ENCODE measurements at places on chromosomes 1 and 21.

DNA sequence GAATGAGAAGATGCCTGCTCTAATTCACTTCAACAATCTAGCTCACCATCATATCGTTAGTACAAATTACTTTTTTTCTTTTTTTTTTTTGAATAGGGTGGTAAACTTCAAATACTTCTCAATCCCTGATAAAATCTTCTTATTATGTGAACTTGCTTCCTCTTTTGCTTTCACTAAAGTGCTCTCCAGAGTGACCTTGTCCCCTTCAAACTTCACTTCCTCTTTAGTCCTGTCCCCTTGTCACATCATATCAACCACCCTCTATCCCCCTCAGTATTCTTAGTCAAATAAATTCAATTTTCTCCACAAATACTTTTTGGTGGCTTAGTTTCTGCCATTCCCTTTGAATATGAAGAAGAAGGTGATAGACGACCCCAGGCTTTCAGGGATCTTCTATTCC is 124.9 kb upstream of the PLXNA2 start:
- no peak for DNase-seq

DNA sequence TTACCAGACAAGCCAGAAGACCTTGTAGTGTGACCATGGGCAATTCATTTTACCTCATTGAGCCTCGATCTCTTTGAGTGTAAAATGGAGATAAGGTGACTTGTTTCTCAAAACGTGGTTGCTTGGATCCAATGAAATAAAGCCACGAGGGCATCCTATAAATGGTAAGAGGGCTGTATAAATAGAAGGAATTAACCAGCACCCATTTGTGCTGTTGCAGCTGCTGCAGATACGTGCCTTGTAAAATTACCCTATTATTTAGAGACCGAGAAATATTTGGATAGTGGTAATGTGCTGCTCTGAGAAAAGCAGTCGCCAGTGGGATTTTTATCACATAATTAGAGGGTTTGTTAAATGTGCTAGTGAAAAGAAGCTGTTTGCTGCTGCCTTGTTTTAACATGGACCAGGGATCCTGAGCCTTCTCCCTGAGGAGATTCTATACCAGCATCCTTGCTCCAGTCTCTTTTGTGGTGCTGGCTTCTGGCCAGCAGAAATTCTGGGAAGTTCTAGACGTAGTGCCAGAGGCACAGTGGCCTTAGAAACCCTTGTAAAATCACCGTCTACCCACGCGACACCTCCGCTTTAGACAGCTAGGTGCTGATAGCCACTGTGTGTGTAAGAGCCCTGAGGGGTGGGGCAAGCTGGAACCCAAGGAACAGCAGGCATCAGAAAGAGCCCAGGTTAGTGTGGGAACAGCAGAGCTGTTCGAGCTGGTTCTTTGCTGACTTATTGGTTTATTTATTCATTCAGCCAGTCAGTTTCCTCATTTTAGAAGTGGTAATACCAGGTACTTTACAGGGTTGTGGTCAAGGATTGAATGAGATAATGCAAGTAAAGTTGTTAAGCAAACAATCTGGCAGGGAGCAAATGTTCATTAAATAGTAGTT is 137.5 kb downstream of the NOS1AP start:
- DNase-seq: no peak

DNA sequence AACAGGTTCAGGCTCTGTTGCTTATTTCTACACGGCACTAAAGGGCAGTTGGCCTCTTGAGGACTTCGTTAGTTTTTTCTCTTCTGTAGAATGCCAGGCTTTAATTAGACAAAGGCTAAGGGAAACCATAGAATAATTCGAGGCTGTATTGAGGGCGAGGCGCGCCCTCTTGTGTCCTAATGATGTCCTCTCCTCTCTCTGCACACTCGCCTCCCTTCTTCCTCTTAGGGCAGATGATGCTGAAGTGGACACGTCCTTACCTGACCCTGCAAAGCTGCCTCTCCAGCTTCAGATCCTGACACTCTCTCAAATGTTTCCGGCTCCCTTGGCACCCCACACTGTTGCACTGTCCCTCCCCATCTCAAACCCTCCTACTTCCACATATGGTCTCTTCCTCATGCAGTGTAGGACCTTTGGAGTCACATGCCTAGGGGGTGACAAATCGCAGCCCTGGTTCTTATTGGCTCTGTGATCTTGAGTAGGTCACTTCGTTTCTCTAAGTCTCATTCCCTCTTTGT is 1.9 kb upstream of the ZSCAN20 start:
- DNase-seq: no peak

DNA sequence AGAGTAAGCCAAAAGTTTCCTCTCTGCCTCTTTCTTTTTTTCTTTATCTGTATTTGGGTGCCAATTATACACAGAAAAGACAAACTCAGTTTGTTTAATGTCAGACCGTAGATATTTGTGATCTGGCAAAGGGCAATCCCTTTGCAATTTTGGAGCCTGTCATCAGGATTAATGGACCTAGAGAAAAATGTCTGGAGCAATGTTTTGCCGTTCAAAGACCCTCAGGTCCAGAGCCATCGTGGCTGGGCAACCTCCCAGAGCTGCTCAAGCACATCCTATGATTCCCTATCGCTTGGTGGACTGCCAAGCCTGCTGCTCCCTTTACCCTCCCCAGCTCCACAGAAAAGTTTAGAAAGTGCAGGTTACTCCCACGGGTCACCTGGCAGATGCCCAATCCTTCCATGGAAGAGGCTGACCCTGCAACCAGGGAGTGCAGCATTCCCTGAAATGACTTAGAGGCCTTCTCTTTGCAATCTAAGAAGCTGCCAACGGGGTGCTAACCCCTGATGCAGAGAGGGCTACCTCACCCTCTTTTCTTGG is 112.5 kb upstream of the NGF start:
- no peak for DNase-seq

- DNase-seq: no peak
Observed at GRCh38 chr1:234782791-234783190, 172.8 kb upstream of the IRF2BP2 start.

DNA sequence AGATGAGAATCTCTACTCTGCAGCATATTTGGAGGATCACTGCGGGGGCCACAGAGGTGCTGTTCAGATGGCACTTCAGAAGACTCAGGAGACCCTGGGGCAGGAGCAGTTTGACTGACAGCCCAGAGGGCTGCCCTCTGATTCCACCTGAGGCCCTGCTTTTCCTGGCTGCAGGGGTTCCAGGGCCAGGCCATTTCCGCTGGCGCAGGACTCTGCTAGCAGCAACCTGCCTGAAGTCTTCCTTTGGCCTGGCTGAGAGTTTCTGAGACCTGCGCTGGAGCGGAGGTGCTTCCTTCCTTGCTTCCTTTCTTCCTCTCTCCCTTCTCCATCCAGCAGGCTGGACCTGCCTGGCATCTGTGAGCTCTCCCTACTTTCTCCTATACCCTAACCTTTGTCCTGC is 11.8 kb downstream of the PCSK9 start:
- no peak for DNase-seq

- no peak for DNase-seq
Observed at GRCh38 chr1:176315519-176316220, 108.6 kb upstream of the COP1 start.

- no peak for DNase-seq
Observed at GRCh38 chr1:225119307-225119706, 189.8 kb downstream of the DNAH14 start.

DNA sequence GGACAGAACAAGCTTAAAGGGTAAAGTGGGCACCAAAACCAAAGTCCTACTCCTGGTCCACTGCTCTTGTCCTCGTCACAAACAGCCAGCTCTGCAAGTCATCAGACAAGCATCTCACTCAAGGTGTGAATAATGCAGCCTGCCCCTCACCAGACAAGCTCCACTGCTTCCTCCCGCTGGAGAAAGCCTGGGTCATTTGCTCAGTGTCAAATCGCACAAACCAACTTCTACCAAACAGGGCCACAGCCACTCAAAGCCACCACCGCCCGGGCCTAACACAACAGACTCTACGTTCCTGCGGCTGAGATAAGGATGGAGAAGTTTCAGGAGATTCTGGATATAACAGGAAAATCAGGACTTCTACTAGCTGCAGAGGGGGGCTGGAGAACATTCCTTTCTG is 3.3 kb downstream of the SSBP3 start:
- DNase-seq: no peak

Data from T-helper 22 cell (primary cell).